ENCODE measurements at places on chromosomes 12 and 14. TPM values are rescaled to one million over a fixed set of nuclear protein-coding genes. Genes with fewer than 3 reads are reported as not detected.

GRCh38 chr14:36857136-36857535 is 195.5 kb downstream of the PAX9 start:
- DNase-seq: peak; percentile 10

RHOF gene
- 23.8 TPM for total RNA-seq

DNA sequence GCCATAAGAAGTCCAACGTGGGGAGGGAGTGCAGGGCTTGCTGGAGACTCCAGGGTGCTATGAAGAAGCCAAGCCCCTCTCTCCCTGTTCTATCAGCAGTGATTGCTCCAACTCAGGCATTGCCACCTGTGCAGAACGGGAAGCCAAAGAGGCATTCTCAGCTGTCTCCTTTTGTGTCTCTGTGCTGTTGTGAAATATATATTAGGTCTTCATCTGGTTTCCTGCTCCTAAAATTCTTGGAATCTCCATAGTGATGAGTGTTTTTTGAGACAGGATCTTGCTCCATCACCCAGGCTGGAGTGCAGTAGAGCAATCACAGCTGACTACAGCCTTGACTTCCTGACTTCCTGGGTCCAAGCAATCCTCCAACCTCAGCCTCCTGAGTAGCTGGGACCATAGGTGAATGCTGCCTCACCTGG is 51.2 kb upstream of the AEBP2 start:
- no peak for DNase-seq

FOXG1 gene
- total RNA-seq: 0.14 TPM

- no peak for DNase-seq
Measured at GRCh38 chr12:124719231-124719630, 144.4 kb downstream of the SCARB1 start.

- peak; percentile 95 for DNase-seq
Measured at GRCh38 chr12:48817873-48818830, at the start of gene CACNB3. Gene CACNB3 (plus strand): TSS chr12:48818496. CDS start chr12:48818930, 434 bp downstream.

DNA sequence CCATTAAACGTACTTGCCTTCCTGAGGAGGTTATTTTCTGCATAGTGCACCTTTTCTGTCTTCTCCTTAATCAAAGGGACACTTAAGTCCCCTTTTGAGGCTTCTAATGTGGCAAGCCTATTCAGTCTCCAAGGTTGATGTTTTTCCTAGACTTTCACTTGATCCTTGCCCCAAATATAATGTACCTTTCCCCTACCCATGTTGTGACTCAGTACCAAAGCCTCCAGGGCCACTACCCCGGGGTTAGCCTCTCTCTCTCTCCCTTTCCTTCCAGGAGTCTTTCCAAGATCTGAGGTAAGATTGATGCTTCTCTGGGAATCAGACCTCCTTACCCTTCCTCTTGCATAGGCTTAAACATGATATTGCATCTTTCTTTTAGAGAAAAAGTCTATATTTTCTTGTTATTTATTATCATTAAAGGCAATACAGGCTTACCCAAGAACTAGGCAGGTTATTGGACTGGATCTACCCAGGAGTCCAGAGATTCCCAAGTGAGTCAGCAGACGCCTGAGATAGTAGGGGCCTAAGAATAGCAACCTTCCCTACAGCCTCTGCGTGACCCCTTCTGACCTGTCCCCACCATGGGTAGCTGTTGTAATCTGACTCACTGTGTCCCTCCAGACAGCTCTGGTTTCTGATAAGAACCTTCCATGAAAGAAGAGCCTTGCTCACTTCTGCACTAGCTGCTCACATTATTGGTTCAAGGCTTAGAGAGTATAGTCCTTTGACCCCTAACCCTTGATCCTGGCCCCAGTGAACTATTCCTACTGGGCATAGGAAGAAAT is 172.9 kb downstream of the ZFP36L1 start:
- no peak for DNase-seq

GRCh38 chr12:45124485-45125155 is 73.7 kb upstream of the DBX2 start:
- DNase-seq: no peak

GRCh38 chr12:109738209-109738608 is 24.6 kb downstream of the FAM222A start:
- DNase-seq: no peak

DNA sequence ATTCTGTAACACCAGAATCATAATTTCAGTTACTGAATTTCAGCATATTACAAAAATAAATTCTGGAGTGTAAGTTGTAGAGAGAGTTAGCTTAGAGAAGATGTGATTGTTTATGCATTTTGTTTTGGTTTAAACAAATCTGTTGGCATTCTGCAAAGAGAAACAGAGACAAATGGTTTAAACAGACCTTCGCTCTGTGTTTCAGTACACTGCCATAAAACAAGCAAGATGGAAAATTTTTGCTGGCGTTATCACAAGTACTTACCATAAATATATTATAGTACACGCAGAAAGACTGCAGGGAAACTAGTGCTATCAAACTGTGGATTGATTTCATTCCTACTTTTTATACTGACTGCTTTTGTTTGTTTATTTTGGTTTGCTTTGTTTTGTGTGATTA is 850.3 kb upstream of the FOXG1 start:
- DNase-seq: no peak

DNA sequence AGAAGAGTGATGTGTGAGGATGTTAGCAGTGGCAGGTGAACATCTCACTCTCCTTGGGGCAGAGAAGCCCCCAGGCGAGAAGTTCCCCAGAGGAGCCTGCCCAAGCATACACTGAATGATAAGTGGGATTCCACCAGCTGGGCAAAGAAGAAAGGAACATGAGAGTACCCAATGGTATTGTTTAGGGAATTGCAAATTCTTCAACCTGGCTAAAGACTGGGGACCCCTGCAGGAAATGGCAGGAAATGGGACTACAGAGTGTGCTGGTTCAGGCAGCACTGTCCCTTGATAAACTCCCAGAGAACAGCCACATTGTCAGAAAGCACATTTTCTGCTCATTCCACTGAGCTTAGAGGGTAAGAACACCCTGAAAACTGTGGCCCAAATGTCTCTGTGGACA is 121.3 kb downstream of the RPS29 start:
- peak; percentile 37 for DNase-seq

DNA sequence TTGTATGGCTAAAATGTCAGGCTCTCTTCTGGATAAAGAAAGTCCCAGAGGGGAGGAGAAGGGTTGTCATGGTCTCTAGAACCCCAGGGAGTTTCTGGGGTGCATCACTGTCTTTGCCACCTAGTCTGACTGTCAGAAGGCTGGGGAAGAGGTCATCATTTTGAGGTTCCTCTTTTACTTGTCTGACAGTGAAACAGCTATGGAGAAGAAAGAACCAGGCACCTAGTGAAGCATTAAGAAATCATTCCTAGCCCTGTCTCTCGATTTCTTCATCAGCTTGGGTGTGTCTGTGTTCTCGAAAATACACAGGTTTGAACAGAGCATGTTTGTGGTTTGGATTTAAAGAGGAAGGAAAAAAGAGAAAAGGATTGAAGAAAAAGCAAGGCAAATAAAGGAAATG is 158.7 kb upstream of the LRIG3 start:
- DNase-seq: no peak

Data from H7 (cell line).